Stimulated activated CD8-positive, alpha-beta memory T cell treated with anti-CD3 and anti-CD28 coated beads, Interleukin-15, amount 100 ng/mL, for 24 hours (primary cell): ENCODE measurements at places on chromosomes 7 and 10.

DNA sequence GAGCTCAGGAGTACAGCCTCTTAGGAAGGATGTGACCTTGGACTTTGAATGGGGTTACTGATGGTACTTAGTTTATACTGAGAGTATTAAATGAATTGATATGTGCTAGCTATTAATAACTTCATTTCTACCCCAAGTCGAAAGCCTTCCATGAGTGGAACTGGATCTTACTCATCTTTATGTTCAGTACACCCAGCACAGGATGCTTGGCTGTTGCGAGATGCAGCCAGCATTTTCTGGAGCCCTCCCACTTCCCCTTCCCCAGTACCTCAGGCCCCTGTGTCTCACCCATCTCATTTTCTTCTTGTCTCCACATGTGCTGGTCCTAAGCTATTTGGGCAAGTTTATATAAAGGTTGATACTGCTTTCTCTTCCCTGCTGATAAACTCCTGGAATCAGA lies 7.2 kb downstream of the UPP1 start:
- no peak for DNase-seq

- DNase-seq = no peak
Observed at GRCh38 chr7:22319424-22320403, 37.2 kb downstream of the RAPGEF5 start.

GRCh38 chr7:32250471-32251260 lies 180.5 kb upstream of the PDE1C start:
- no peak for DNase-seq

DNA sequence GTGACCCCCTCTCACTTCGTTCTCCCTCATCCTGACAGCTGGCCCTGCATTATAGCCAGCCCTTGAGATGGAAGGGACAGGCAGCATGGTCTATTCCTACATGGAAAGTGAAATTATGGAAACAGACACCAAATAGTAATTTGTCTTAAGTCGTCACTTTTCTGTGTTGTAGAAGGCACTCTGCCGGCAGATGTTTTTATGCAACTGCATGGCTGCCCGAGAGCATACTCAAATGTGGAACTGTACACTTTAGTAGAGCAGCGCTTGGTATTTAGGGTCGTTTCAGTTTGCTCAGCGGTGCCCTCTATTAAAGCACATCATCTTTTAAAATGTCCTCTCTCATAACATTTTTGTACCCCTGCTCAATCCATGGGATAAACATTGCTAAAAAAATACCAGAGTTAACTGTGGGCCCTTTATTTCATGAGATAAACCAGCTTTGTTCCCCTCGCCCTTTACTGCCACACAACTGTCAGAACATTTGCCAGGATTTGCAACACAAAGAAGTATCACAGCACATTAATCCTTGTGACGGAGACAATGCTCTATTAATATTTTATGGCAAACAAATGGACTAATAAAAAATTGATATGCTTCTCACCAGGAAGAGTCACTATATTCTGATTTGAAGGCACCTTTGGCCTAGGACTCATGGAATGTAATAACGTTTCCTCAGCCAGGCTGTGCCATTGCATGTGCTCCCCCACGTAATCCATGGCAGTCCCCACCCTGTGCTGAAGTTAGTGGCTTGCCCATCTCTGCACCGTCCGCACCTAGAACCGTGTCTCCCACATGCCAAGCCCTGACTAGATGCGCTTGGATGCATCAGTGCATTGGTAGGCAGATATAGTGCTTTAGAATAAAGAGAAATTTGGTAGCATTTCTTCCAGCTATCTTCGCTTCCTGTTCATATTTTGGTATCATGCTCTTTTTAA lies 221.3 kb downstream of the PAXIP1 start:
- no peak for DNase-seq

DNA sequence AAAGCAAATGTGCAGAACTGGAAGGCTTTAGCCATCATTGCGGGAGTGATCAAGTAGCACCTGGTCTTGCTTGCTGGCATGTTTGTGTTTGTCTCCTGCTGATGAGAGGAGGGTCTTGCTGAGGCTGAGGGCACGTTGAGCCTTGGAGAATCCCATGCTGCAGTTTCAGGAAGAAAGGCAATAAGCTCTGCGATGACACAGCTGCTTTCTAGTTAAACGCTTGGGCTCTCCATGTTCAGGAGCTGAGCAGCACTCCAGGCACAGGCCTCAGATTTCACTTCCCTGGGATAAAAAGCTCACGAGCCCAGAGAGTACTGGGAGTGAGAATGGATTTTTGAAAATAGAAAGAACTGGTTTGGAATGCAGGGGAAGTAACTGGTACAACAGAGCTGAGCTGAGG lies 100.8 kb downstream of the LRRC18 start:
- DNase-seq = no peak

DNA sequence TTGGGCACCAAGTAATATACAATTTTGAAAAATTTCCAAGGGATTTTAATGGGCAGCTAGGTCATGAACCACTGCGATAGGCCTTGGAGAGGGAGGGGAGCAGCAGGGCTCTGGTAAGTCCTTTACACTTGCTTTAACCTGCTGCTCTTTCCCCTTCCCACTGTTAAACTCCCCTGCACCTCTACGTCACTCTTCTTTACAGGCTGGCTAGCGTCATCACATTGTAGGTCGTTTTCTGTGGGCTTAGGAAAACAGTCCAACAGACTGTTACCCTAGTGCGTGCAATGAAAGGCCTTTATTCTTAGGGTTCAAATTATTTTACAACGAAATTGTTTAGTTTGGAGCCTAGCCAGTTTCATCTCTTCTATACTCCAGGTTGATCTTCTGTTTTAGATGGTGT lies 235.7 kb downstream of the AUTS2 start:
- DNase-seq = no peak

DNA sequence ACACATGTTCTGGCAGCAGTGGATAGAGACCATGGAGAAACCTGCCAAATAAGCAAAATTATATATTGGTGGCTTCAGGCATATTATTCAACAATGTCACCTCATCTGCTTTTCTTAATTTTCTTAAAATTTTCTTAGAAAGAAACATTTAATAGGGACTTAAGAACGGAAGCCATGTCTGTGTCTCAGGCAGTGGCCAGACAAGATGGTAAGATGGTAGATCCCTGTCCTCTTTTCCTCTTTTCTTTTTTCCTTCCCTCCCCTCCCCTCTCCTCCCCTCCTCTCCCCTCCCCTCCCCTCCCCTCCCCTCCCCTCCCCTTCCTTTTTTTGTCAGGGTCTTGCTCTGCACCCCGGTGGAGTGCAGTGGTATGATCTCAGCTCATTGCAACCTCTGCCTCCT lies 24.2 kb upstream of the ICA1 start:
- no peak for DNase-seq

GRCh38 chr10:90969121-90969534 lies 48.2 kb upstream of the ANKRD1 start:
- DNase-seq = no peak

DNA sequence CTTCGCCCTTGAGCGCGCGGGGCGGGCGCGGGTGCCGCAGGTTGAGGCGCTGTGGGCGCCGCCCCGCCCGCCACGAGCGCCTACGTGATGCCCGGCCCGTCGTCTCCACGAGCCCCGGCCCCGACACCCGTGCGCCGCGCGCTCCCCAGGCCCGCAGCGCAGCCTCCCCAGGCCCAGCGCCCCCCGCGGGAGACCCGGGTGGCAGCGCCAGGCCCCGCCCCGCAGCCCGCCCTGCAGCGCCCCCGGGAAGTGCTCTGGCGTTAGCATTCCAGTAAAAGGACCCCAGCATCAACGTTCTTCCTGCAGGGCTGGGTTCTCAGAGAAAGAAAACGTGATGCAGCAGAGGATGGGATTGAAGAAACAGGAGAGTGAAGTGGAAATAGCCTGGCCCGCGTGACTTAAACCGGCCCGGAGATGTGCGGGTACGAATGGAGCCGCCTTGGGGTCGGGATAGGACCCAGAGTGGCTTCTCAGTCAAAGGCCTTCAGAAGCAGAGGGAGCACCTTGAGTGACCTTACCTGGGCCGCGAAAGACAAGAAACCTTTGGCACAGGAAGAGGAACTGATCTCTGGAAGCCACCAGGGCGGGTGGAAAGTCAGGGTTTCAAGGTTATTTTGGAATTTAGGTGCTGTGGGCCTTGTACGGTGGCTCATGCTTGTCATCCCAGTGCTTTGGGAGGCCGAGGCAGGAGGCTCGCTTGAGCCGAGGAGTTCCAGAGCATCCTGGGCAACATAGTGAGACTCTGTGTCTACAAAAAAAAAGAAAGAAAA lies 1.8 kb downstream of the PFKP start:
- no peak for DNase-seq
